ENCODE measurements at places on chromosomes 4 and X.

DNA sequence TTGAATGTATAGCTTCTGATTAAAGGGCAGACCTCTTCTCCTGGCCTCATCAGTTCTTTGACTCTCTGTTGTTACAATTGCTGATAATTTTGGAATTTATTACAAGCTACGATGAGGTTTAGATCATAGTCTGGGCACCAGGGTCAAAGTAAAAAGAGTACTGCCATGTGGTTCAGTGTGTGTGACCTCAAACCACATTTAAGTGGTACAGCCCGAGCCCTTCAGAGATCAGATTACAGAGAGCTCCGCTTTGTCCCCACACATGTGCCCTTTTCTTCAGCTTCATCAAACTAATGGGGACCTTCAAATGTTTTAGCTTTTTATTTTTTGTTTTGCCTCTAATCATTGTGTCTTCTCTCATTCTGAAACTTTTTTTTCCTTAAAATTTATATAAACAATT, 37.1 kb downstream of the SPANXN2 start:
- DNase-seq: no peak

DNA sequence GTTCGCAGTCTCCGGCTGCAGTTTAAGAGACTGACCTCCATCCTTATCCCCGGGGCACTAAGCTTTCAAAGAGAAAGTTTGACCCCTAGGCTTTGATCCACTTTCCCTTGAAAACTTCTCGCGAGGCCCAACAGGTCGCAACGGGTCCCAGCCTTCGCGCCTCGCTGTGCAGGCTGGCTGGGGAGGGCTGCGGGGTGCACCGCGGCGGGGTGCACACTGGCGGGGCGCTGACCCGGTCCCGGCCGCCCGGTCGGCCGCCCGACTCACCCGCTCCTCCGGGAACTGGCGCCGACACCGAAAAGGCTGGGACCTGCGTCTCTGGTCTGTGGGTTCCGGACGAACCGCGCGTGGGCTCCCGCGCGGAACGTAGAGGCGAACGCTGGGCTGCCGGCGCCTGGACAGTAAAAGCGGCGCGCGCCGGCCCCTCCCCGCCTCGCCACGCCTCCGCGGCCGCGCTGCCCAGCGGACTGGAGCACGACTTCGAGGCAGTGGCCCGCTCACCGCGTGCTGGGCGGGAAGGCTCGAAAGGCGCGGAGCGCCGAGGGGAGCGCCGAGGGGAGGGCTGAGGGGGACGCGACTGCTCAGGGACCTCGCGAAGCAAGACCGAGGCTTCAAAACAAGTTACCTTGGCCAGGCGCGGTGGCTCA, at the start of gene TAF7L:
Gene TAF7L (minus strand): TSS at position 378 of the 647 bp plus-strand sequence. CDS start 3,791 bp downstream, outside the sequence.
- no peak for DNase-seq

- no peak for DNase-seq
Observed at GRCh38 chrX:94676285-94676684, 1002.3 kb downstream of the FAM133A start.

GRCh38 chrX:104419926-104420325, 146.1 kb upstream of the IL1RAPL2 start:
- DNase-seq: no peak

DNA sequence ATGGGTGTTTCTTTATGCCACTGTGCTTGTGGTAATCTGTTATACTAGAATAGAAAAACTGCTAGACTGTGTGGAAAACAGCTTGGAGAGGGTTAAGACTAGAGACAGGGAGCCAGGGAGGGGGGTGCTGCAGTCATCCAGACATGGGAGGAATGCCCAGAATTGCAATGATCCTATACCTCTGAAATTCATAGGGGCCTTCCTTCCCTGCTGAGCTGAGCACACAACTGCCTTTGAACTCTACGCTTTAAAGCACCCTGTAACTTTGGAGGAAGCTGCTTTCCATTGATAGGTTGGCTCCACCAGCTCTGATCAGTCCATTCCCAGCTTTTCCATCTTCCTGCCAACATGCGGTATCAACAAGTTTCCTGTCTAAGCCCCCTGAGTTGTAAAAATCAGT, 155.9 kb upstream of the RASGEF1B start:
- no peak for DNase-seq

DNA sequence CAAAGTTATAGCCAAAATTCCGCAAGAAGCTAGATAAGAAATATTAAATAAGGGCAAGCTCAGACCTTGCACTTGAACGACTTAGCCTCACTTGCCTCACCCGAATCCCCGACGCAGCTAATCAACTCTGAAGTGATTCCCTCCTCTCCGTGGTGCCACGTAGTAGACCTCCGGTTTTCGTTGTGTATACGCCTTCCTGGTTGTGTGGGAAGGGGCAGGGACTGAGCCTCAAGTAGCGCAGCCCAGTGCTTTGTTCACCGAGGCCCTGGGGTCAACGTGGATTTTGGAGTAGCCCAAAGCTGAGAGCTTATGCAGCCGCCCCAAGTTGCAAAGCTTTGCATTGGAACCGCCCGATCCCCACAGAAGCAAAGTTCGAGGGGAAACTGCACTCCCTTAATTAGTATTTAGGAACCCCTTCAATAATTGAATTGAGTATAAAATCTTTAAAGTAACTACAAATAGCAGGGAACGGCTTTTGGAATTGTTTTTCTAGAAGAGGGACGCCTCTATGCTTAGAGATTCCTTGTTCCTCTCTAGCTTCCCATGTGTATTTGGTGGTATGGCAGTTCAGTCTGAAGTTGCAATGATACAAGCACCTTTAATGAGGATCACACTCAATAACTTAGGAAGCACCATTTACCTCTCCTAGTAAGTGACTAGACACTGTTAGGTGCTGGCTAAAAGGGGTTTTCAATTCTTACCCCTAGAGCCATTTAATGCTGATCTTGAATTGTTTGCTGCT, 55.7 kb downstream of the LINC00632 start:
- DNase-seq: no peak

- no peak for DNase-seq
Observed at GRCh38 chr4:14415146-14415545, 587.1 kb upstream of the CPEB2 start.

DNA sequence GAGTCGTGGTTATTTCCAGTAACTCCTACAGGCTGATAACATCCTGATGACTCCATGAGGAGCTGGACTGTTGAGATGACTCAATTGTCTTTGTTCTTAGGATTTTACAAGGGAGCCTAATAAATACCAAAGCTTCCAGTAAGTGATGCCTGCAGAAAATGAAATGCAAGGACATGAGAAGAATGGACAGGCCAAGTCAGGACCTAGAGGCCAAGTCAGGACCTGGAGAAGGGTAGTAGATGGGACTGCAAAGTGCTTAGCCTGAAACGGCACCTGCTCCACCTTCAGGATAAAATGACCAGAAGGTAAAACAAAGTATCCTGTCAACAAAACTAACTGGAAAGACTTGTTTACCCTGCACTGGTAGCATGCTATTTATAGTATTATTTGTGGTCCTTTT, 6.4 kb upstream of the SLC10A6 start:
- no peak for DNase-seq

GRCh38 chrX:54166915-54167314, 16.1 kb downstream of the FAM120C start:
- no peak for DNase-seq

DNA sequence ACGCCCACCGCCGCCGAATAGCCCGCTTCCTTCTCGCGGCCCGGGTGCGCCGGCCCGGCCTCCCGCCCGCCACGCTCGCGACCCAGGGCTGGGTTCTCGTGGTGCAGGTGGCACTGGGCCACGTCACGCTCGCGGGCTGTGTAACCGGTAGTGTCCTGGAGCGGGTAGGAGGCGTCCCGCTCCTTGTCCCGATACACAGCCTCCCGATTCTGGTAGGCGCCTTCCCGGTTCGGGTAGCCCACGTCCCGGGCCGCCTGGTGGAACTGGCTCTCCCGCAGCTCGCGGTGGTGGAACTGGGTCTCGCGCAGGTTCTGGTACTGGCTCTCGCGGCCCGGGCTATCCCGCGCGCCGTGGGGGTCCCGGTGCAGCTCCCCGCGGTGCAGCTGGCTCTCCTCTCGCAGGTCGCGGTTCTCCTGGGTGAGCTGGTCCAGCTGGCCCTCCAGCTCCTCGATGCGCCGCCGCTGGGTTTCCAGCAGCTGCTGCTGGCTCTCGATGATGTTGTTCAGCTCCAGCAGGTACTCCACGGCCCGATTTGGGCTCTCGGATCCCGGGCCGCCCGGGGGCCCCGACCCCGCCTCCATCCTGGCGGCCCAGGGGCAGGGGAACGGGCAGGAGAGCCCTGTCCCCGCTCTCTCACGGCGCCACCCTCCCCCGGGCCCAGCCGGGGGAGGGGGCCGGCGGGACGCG, 39.3 kb upstream of the IQSEC2 start:
- DNase-seq: no peak

- DNase-seq: no peak
Observed at GRCh38 chr4:73714647-73715046, 25.7 kb upstream of the CXCL8 start.

- DNase-seq: no peak
Observed at GRCh38 chr4:180380733-180381132, 1862.5 kb upstream of the TENM3 start.

DNA sequence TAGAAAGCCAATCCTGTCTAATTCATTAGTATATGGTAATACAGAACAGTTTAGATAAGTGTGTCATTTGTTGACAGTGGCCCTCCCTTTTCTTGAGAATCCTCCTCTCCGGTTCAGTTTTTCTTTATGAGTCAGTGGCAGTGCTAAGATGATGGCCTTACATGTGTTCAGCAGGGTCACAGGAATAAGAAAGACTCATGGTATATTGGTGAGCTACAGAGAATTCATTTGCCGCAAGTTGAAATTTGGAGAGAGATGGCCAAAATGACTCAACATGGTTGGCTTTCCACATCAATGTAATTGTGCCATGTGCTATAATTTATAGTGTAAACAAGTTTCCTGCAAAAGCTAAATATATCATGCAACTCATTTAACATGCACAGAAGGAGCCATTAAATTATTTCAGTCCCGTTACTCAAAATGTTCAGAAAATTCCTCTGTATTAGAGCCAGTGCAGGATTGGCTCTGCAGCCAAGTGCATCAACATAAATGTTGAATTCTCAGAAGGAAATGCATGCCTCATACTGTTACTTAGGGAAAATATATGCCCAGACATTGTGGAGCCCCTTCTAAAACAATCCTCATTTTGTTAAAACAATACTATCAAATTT, 374.3 kb downstream of the AFF2 start:
- DNase-seq: no peak

GRCh38 chr4:122879001-122879400, 43.4 kb downstream of the NUDT6 start:
- no peak for DNase-seq

- no peak for DNase-seq
Observed at GRCh38 chr4:58553031-58553430, 1442.8 kb upstream of the IGFBP7 start.

- DNase-seq: no peak
Observed at GRCh38 chr4:129748991-129749390, 653.0 kb downstream of the C4orf33 start.
